NCI-H510A (cell line): ENCODE measurements at places on chromosomes 16 and 17.

DNA sequence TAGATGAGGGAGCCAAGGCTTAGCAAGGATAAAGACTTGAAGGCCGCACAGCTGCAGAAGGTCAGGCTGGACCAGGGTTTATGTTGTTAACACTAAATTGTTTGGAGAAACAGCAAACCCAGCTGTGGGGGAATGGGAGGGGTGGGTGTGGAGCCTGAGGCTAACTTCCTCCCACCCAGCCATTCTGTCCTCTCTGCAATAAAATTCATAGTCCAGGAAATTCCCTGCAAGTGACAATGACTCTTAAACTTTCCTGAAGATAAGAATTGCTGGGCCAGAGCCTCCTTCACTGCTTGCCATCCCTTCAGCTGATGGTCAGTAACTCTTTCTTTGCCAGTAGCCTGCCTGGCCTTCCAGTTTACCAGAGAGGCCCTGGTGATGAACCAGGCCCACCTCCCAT lies 19.4 kb upstream of the ATP5MC1 start:
- no peak for DNase-seq

GRCh38 chr16:13554643-13555042 lies 365.3 kb upstream of the ERCC4 start:
- no peak for DNase-seq

DNA sequence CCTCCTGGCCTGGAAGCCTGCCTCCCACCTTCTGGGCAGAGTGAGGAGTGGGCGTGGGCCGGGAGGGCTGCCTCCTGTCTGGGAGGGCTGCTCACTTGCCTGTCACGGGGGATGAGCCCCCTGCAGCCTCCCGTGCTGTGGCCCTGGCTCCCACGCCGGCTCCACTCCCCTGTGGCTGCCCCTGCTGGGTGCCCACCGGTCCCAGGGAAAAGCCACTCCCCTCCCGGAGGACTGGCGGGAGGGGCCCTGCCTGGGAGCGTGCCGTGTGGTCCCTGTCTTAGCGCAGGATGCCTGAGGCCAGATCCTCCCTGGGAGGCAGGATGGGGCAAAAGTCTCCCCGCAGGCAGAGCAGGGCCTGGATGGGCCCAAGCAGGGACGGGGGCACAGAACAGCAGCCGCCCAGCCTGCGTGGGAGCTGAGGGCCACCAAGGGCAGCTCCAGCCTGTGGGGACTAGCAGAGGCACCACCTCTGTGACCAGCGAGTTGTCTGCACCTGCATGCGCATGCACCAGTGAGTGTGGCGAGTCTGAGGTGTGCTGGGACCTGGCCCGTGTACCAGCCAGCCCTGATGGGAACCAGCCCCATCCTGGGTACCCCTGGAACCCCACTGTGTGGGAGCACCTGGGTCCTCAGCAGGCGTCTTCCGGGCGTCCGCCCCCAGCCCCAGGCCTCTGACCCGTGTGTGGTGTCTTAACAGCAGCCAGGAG lies 339.9 kb downstream of the SEC14L1 start:
- DNase-seq, result no peak

GRCh38 chr17:80938556-80938955 lies 53.1 kb upstream of the CHMP6 start:
- DNase-seq, result no peak

DNA sequence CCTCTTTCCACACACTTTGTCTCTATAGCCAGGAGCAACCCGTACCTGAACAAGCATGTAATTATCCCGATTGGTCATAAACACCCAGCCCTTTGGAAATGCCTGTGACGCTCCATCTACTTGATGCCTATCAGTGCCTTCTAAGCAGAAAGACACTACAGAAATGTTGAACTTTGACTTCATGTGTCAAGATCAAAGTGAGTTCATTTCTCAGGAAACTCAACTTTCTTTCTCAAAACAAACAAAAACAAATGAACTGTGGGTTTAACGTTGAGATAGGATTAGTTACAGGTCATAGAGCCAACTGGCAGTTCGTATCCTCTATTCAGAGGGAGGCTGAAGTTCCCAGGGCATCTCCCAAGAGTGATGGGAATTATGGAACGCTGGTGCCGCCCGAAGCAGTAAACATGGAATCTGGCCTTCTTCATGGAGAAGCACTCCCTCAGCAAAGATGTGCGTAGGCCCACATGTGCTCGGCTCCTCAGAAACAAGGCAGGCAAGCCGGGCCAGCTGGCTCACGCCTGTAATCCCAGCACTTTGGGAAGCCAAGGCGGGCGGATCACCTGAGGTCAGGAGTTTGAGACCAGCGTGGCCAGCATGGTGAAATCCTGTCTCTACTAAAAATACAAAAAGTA lies 9.5 kb downstream of the SLC6A4 start:
- no peak for DNase-seq

DNA sequence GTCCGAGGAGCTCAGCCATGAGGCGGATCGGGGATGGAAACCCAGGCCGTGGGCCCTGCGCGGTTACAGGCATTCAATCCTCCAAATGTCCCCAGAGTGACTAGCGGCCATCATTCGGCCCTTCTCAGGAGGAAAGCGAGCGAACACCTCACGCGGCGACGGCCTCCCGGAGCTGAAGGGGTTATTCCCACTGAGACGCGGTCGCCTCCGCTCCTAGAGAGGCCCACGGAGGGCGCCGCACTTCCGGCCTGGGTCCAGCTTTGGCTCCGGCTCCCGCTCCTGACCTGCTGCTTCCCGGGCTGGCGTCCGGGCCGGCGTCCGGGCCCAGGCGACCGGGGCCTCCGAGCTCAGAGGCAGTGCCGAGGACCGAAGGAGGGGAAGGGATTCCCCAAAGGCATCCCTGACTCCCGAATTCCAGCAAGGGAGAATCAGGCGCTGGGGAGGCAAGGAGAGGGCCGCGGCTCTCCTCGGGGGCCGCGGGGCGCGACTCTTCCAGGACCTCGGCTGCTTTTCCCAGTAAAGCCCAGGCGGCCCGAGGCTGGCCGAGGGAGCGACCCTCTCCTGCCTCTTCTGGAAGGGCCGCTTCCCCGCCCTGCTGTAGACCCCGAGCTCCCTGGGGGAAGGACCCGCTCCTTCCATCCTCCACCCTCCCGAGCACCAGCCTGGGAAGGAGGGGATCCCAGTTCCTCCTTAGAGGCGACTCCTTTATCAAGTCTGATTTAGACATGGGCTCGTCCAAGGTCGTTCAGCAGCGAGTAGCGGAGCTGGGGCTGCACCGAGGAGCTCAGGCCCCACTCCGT lies 18.6 kb upstream of the ZNF629 start:
- DNase-seq, result peak; percentile 90

GRCh38 chr17:10815319-10815718 lies 11.4 kb upstream of the TMEM238L start:
- no peak for DNase-seq

- DNase-seq, result no peak
Measured at GRCh38 chr16:46908540-46909372, 24.6 kb downstream of the GPT2 start.

DNA sequence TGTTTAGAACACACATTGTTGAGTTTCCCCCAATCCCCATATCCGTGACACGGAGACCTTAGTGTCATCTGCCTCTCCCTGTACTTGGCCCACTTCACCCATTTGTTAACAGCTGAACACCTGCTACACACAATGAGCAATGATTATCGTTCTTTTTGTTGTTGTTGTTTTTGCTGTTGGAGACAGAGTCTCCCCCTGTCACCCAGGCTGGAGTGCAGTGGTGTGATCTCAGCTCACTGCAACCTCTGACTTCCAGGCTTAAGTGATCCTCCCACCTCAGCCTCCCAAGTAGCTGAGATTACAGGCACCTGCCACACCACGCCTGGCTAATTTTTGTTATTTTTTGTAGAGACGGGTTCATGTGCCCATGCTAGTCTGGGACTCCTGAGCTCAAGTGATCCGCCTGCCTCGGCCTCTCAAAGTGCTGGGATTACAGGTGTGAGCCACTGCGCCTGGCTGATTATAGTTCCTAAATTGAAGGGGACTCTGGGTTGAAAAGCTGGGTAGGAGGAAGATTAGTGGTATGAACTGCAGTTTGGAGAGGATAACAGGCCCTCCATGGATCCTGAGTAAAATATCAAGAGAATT lies 21.6 kb downstream of the NDE1 start:
- DNase-seq, result peak; percentile 17

DNA sequence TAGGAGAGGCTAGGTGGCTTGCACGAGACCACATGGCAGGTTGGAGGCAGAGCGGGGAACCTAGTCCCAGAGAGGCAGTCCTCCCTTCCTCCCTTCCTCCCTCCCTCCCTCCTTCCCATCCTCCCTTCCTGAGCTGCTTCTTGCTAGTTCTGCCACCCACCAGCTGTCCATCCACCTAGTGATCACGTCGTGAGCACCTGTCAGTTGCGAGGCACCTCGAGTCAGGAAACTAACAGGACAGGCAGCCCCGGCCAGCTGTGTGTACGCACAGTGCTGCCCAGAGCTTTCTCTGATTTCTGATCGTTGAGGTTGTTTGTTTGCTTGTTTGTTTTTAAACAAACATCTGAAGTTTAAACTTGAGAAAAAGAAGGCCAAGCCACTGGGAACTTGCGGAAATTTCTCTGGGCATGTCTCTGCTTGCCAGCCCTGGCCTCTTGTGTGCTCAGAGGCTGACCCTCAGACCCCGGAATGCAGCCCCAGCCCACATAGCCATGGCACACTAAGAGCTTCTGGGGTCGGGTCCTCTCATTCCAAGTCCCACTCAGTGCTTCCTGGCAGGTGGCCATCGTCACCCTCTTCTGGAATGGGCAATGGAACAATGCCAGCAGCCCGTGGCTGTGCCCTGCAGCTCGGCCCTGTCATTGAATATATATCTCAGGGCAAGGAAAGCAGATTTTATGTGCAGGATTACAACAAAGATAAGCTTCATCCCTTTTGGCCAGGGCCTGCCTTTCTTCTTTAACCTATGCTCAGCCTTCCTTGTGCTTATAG lies 174.0 kb downstream of the KATNIP start:
- peak; percentile 32 for DNase-seq

- no peak for DNase-seq
Measured at GRCh38 chr16:175011-175949, 1.2 kb upstream of the HBA1 start.

GRCh38 chr16:87543436-87544191 lies 50.8 kb upstream of the ZCCHC14 start:
- DNase-seq, result no peak

- DNase-seq, result no peak
Measured at GRCh38 chr16:85526185-85526974, 86.7 kb upstream of the GSE1 start.

- DNase-seq, result no peak
Measured at GRCh38 chr17:70206361-70207010, 37.2 kb downstream of the KCNJ2 start.

DNA sequence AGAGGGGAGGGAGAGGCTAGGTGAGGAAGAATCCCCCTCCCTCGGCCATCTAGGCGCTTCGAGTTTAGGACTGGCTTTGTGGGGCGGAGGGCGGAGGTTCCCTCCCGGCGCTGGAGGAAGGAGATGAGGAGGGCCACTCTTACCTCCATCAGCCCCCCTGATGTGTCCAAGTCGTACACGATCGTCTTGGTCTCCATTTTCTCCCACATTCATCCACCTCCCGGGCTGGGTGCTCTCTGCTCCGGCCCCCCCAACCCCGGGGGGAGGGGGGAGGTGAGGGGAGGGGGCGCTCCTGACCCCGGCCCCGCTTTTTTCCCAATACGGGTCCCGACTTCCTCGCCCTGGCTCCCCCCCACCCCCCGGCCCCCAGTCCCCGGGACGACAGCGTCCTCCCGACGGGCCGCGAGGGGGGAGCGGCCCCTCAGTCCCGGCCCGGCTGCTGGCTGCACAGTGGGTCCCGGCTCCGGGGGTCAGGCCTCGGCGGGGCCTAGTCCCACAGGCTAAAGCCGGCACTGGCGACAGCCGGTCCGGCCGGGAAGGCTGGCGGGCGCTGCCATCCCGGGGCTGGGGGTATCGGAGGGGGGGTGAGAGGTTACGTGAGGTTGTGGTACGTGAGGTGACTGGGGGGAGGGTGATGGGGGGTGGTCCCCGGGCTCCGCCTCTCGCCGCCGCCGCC lies 428 bp downstream of the PHF12 start:
- DNase-seq, result no peak
